ENCODE measurements at places on chromosomes 11 and 22.

DNA sequence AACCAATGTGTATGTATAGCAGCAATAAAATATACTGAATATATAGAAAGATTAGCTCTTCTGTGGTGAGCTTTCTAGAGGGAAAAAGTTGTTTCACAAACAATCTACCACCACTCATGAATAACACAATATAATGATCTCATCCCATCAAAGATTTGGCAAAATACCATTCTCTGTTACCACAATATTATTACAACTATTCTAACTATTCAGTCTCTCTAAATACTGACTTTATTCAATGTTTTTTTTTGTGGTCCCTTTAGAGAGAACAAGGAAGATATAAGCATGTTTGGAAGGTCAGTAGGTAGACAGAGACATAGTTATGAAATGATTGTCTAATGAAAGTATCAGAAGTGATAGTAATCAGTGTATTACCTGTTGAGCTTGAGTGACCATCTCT lies 7.8 kb downstream of the CCDC90B start:
- DNase-seq: no peak

GRCh38 chr11:15119352-15119751 lies 4.6 kb downstream of the INSC start:
- DNase-seq: no peak

DNA sequence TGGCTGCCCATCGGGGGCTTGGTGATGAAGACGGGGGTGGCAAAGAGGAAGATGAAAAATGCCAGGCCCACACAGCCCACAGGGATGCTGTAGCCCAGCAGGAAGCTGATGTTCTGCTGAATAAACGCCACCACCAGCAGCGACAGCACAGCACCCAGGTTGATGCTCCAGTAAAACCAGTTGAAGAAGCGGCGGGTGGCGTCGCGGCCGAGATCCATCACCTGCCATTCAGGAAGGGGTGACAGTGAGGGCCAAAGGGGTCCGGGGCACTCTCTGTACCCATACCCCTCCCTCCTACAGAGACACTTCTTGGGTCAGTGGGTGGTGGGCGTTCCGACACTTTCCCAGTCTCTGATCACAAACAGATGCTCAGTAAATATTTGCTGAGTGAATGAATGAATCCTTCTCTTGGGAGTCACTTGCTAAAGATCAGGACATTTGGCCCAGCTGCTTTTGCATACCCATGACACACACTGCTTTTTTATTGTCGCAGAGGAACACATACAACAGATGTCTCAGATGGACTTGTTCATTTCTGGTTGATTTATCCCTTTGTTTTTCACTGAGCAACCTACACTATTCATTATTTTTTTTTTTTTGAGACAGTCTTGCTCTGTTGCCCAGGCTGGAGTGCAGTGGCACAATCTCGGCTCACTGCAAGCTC lies 5.2 kb downstream of the SLC15A3 start:
- no peak for DNase-seq

DNA sequence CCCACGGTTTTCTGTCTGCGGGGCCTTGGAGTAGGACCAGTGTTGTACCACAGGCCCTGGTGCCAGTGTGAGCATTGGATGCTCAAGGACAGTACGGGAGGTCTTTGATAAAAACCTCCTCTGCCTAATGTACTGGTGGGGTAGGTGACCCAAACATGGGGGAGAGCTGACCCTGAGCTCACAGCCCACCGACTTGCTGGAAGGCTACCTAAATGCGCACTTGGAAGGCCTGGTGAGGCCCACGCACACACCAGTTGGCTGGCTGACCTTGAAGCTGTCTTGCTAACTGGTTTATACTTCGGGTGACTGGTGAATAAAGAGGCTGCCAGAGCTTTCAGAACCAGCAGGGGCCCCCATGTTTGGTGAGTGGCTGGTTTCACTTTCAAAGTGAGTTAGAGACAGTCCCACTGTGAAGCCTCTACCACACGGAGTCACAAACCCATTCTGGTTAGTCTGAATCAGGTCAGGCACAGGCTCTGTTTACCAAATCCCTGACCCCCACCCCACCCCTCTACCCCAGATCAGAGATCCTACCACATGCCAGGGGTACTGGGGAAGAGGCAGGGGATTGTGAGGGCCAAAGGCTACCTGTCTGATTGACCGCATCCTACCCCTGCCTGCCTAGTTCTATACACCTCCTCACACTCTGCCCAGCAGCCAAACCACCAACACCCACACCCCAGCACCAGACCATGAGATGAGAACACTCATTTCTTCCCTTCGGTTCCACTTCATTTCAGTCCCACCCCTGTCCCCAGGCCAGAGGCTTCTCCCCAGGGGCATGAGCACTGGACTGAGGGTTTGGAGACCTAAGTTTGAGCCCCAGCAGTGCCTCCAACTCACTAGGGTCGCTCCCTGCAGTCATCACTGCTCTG lies 12.7 kb upstream of the IL2RB start:
- peak; percentile 60 for DNase-seq

- no peak for DNase-seq
Observed at GRCh38 chr11:113072237-113072858, 111.1 kb downstream of the NCAM1 start.

DNA sequence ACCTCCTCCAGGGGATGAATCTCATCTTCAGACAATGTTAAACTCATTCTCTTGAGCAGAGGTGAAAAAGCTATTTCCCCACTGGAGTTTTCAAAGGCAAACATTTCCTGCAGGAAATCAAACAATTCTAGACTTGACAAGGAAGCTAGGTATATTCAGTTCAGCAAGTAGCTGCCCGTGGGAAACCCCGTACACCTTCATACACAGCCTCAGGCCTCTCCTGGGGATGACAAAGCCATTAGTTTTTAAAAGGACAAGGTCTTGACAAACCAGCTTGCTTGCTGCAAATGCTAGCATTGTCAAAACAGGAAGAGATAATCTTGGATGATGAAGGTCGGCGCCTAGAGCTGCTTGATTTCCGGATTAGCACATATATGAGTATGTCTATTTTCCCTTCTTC lies 1630.8 kb upstream of the TENM4 start:
- no peak for DNase-seq

DNA sequence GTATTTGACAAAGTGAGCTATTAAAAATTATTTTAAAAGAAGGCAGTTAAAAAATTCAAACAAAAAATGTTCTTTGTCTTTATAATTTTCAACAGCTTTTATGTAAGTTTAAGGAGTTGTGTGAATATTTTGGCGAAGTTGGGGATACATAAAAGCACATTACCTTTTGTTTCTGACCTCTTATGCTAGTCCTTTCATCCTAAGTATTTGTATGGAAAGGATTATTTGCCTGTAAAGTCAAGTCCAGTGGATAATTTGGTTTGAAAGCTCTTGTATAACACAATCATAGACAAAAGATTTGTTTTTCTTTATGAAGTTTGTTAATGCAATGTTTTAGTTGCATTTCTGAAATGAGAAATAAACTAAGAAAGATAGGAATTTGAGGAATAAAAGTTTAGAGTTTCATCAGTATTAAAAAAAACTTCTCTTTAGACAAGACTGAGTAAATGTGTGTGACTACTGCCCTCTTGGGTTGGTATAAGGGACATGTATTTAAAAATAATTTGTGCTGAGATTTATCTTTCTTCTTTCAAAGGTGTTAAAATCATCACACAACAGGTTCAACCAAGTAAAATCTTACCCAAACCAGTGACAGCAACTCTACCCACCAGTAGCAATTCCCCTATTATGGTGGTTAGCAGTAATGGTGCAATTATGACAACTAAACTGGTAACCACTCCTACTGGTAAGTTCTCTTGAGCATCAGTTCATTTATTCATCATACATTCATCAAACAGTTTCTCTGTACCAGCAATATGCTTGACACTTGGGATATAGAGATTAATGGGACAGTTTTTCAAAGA lies 68.2 kb downstream of the EMSY start:
- DNase-seq: no peak

DNA sequence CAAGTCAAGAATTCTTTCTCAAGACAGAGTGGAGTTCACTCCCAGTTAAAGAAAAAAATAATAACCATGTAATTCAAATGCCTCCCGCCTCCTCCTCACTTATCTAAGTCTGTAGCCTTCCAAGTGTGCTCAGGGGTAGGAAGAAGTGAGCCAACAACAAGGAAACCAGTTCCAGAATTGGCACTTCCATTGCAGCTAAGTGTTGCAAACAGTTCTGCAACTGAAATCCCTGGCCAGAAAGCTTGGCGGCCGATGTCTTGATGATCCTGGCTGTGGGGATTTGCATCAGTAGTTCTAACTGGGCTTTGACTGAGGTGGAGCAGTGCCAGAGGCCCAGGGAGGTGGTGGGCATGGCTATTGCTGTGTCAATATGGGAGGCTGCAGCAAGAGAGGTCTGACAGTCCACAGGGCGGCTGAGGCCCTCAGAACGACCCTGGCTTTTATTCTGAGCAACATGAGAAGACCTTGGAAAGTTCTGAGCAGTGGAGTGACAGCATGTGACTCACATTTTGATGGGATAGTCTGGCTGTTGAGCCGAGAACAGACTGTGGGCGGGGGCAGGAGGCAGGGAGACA lies 19.2 kb downstream of the DHCR7 start:
- no peak for DNase-seq

DNA sequence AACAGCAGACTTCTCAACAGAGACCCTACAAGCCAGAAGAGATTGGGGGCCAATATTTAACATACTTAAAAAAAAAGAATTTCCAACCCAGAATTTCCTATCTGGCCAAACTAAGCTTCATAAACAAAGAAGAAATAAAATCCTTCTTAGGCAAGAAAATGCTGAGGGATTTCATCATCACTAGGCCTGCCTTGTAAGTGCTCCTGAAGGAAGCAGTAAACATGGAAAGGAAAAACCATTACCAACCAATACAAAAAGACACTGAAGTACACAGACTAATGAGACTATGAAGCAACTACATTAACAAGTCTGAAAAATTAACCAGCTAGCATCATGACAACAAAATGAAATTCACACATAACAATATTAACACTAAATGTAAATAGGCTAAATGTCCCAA lies 947.9 kb upstream of the CHORDC1 start:
- no peak for DNase-seq

DNA sequence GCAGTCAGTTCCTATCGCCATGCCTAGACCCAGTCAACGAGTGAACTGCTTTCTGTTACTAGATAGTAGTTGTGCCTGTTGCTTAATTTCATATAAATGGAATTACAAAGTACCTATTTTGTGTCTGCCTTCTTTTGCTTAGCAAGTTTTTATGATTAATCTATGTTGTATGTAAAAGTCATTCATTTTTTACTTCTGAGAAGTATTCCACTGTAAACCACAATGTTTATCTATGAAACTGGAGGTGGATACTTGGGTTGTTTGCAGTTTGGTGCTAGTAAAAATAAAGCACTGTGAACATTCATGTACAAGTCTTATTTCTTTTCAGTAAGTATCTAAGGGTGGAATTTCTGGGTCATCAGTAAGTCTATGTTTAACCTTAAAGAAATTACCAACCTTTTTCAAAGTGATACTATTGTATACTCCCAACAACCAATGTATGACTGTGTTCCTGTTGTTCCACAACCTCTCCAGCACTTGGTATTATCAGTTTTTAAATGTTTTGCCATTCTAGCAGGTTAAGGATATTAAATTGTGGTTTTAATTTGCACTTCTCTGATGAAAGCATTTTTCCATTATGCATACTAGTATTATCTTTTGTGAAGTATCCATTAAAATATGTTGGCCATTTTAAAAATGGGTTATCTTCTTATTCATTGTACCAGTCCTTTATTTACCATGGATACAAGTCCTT lies 68.2 kb downstream of the DNAJC24 start:
- no peak for DNase-seq

DNA sequence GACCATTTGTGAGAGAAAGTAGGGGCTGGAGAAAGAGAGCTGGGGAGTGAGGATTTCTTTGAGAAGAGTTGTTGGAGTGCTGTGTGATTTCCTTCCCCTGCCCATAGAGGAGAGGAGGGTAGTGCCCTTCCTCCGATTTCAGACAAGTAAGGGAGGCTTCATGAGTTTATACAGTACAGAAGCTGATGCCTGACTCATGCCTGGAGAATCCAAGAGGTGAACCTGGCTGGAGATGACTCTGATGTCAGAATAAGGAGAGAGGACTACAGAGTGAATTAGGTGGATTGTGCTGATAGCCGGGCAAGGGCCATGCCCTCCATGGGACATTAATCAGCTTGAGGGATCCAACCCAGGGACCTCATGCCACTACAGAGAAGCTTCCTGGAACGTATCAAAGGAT lies 91.6 kb downstream of the FAR1 start:
- DNase-seq: no peak

GRCh38 chr11:88689548-88690240 lies 352.2 kb upstream of the CTSC start:
- no peak for DNase-seq

GRCh38 chr11:119706029-119706428 lies 23.0 kb downstream of the NECTIN1 start:
- no peak for DNase-seq

DNA sequence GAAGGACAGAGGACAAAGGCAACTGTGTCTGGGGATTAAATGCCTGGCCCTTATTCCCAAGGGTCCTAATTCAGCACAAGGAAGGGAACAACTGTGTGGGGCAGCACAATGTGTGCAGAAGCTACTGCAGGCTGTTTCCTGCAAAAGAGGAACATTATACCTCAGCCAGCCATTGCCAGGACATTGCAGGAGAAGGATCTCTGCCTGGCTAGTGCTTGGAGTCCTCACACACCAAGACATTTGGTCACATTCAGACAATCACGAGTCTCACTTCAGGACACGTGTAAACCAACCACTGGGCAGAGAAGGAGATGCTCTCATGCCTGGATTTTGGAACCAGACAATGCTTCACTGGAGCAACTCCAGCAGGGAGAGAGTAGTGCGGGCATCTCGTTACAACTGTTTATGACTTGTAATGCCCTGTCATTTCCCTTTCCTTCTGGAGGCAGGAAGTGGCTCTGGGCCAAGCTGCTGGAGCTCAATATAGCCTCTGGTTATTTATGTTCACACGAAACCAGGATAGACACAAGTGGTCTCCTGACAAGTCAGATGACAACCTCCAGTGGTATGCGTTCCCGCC lies 23.9 kb upstream of the ZC3H12C start:
- no peak for DNase-seq

GRCh38 chr11:44861849-44862557 lies 88.7 kb downstream of the TP53I11 start:
- DNase-seq: peak; percentile 72

DNA sequence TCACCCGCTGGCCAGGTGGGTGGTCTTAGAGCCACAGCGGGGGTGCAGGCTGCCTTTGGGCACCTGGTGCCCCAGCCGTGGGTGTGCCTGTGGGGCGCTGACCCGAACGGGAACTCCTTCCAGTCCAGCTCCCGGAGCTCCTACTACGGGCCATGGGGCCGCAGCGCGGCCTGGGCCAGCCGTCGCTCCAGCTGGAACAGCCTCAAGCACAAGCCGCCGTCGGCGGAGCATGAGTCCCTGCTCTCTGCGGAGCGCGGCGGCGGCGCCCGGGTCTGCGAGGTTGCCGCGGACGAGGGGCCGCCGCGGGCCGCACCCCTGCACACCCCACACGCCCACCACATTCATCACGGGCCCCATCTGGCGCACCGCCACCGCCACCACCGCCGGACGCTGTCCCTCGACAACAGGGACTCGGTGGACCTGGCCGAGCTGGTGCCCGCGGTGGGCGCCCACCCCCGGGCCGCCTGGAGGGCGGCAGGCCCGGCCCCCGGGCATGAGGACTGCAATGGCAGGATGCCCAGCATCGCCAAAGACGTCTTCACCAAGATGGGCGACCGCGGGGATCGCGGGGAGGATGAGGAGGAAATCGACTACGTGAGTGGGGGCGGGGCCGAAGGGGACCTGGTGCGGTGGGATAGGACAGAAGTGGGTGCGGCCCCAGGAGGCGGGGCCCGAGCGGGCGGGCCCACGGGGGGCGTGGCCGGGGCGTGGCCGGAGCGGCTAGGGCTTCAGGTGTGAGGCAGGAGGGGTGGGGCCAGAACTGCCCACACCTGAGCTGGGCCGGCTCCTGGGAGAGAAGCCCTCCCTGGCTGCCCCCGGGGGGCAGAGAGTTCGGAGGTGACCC lies 91.5 kb downstream of the CACNA1I start:
- DNase-seq: peak; percentile 39

GRCh38 chr22:30191040-30191701 lies 55.4 kb downstream of the LIF start:
- DNase-seq: no peak

Data from stimulated activated CD8-positive, alpha-beta memory T cell treated with anti-CD3 and anti-CD28 coated beads, Interleukin-12 subunit alpha, Interleukin-12 subunit beta, amount 100 ng/mL, for 4 hours (primary cell).